ENCODE measurements at places on chromosomes 13 and 19. TPM values are rescaled to one million over a fixed set of nuclear protein-coding genes. Genes with fewer than 3 reads are reported as not detected.

Gene CYP2F1
- not detected for total RNA-seq

DNA sequence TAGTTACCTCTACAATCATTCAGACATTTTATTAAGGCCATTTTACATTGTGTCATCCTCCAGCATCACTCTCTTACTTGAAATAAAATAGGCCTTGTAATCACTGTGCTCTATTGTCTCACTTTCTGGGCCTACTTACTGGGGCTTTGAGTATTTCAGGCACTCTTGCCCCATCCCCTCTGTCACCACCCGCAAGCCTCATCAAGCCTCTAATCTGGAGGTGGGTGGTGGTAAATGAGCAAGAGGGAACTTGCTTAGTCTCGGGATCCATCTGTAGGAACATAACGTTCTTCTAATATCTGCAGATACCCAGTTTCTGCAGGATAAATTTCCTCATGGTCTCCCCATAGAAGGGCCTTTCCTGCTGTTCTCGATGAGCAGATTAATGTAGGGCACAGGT is 19.4 kb upstream of the GPR18 start:
- no peaks in the 10 kb centered on the region for H3K27me3 ChIP-seq
- H3K4me1 ChIP-seq: peaks cover 30% of the 10 kb centered on the region
- no peak for DNase-seq
- peaks cover 4% of the 10 kb centered on the region for H3K36me3 ChIP-seq
- no peak overlapping the region for H3K27ac ChIP-seq

DNA sequence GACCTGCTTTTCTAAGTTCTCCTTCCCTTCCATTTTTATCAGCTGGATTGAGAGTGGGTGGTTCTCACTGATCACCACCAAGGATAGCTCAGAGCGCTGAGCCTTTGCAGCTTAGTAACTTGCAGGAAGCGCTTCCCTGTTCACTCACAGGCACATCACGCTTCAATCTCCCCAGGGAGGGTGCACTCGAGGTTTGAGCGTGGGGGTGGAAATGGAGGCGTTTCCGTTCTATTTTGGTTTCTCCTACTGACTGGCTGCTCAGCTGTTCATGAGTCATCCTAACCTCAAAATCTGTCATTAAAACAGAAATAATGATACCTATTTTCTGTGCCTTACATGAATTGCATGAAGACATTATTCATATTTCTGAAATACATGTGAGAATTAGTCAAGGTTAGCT is 292.1 kb downstream of the SPRY2 start:
- H3K36me3 ChIP-seq: no peaks in the 10 kb centered on the region
- peaks cover 8% of the 10 kb centered on the region for H3K4me1 ChIP-seq
- DNase-seq: peak; percentile 57
- no peak overlapping the region for H3K4me3 ChIP-seq
- no peaks in the 10 kb centered on the region for H3K27me3 ChIP-seq
- no peak overlapping the region for H3K27ac ChIP-seq

- H3K4me1 ChIP-seq: peaks cover 34% of the 10 kb centered on the region
- H3K36me3 ChIP-seq: no peaks in the 10 kb centered on the region
- H3K27ac ChIP-seq: no peak overlapping the region
- no peak overlapping the region for H3K4me3 ChIP-seq
- DNase-seq: no peak
- no peaks in the 10 kb centered on the region for H3K27me3 ChIP-seq
Observed at GRCh38 chr13:99432609-99433542, 68.4 kb upstream of the TM9SF2 start.

Gene NLRP7
- total RNA-seq: 0.18 TPM

DNA sequence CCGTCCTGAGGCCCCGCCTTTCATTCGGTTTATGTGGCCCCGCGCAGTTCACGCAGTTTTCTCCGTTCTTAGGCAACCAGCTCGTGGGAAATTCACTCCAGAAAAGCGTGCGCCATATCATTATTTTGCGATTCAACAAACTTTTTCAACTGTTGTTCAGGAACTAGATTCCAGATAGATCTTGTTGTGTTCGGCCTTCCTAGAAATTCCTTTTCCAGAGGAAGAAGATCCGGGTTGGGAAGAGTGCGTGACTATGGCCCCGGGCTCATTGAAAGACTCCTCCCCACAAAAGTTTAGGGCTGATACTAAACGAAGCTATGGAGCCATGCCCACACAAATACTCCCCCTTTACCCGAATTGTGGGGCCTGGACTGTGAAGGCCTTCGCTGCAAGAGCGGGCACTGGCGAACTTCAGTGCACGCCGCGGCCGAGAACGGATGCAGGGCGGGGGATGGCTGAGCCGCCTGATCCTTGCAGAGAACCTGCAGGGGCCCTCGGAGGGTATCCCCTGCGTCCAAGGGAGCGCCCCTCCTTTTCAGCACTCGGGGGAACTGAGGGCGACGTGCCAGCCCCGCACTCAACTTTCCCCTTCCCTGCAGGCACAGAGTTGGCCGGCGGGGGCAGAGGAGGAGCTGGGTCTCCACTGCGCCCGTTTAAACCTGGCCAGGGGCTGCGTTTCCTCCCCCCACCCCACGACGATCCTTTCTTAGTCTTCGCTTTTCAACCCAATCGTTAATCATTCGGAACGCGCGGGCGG is 904 bp upstream of the SOX1 start:
- no peaks in the 10 kb centered on the region for H3K4me1 ChIP-seq
- H3K27me3 ChIP-seq: no peaks in the 10 kb centered on the region
- H3K27ac ChIP-seq: no peak overlapping the region

GRCh38 chr19:19459707-19460251 is 54.3 kb downstream of the GATAD2A start:
- peak overlapping the region; percentile 45 for H3K4me3 ChIP-seq
- H3K27ac ChIP-seq: peak overlapping the region; percentile 69
- H3K27me3 ChIP-seq: no peaks in the 10 kb centered on the region
- H3K4me1 ChIP-seq: peaks cover 47% of the 10 kb centered on the region
- DNase-seq: peak; percentile 71

DNA sequence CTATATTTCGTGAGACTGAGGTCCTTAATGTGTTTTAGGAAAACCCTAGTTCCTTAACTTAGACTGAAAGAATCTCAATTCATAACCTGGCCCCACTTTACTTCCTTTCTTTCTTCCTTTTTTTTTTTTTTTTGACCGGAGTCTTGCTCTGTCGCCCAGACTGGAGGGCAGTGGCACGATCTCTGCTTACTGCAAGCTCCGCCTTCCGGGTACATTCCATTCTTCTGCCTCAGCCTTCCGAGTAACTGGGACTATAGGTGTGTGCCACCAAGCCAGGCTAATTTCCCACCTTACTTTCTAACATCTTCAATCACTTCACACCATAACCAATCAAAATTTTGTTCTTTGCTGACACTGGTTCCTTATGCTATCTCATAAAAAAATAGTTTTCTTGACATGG is 2097.0 kb downstream of the PCDH9 start:
- no peaks in the 10 kb centered on the region for H3K36me3 ChIP-seq
- no peak for DNase-seq
- H3K4me1 ChIP-seq: no peaks in the 10 kb centered on the region

DNA sequence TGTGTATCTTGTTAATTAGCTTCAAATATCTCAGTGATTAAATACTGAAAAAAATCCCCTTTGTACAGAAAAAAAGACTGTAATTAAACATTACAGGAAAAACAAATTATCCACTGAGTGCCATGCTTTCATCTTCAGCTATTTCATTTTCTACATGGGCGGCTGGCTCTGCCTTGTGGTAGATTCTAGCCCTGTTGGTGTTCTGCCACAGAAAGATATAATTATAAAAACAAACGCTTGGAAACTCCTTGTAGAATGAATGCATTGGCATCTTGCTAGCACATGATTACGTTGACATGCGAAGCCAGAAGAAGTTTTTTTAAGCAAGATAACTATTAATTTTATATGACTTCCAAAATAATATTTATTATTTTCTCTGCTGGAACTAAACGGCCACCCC is 496.8 kb downstream of the MYO16 start:
- DNase-seq: no peak
- peaks cover 50% of the 10 kb centered on the region for H3K4me1 ChIP-seq
- H3K27me3 ChIP-seq: no peaks in the 10 kb centered on the region
- H3K36me3 ChIP-seq: no peaks in the 10 kb centered on the region
- no peak overlapping the region for H3K27ac ChIP-seq

GRCh38 chr19:1825909-1826556 is 14.0 kb upstream of the ATP8B3 start:
- H3K4me3 ChIP-seq: no peak overlapping the region
- peak; percentile 90 for DNase-seq
- no peak overlapping the region for H3K27ac ChIP-seq
- H3K27me3 ChIP-seq: no peaks in the 10 kb centered on the region
- peaks cover 13% of the 10 kb centered on the region for H3K36me3 ChIP-seq
- peaks cover 4% of the 10 kb centered on the region for H3K4me1 ChIP-seq

Gene FFAR3
- total RNA-seq: not detected

Gene HSD17B14
- total RNA-seq: 1.0 TPM

- no peaks in the 10 kb centered on the region for H3K36me3 ChIP-seq
- no peaks in the 10 kb centered on the region for H3K27me3 ChIP-seq
- peak overlapping the region; percentile 73 for H3K4me3 ChIP-seq
- no peak for DNase-seq
- H3K4me1 ChIP-seq: peaks cover 23% of the 10 kb centered on the region
Observed at GRCh38 chr19:56119582-56119978, 1.5 kb downstream of the ZNF787 start.

Gene ZNF8
- 16.9 TPM for total RNA-seq

Gene LILRB2
- 0.61 TPM for total RNA-seq

- peak; percentile 92 for DNase-seq
- 0 out of 2 replicates have a peak, but pooled peaks cover 6% of the 10 kb centered on the region for H3K36me3 ChIP-seq
- no peaks in the 10 kb centered on the region for H3K27me3 ChIP-seq
- peaks cover 17% of the 10 kb centered on the region for H3K4me1 ChIP-seq
- no peak overlapping the region for H3K4me3 ChIP-seq
Observed at GRCh38 chr19:47210689-47211316, 20.2 kb downstream of the BBC3 start.

Gene TECR
- 81.4 TPM for total RNA-seq

DNA sequence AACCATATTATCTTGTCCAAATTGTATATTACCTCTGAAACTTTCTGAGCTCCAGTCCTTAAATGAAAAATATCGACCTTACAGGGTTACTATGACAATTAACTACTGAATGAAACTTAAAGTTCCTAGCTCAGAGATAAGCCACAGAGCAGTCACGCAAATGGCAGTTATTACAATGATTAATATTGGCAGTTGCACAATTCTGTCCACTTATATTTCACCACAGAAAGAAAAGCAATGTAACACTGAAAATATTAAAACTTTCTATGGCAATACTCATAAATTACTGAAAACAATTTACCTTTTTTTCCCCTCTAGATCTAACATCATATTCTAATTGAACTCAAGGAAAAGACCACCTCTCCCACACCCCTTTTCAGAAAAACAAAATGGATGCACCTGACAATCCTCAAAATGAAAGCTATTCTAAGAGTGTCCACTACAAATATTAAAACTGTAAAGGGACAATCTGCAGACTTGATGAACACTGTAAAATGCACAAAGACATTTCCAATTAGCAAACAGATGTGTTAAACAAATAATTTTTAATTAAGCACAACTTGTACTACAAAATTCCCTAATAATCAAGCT is 14.6 kb downstream of the LNX2 start:
- peaks cover 19% of the 10 kb centered on the region for H3K4me1 ChIP-seq
- no peaks in the 10 kb centered on the region for H3K36me3 ChIP-seq
- DNase-seq: no peak
- no peak overlapping the region for H3K4me3 ChIP-seq

Gene FAM98C
- 21.4 TPM for total RNA-seq

- no peaks in the 10 kb centered on the region for H3K36me3 ChIP-seq
- no peak overlapping the region for H3K27ac ChIP-seq
- H3K4me3 ChIP-seq: no peak overlapping the region
- H3K4me1 ChIP-seq: no peaks in the 10 kb centered on the region
Observed at GRCh38 chr13:95073747-95074311, 227.4 kb downstream of the ABCC4 start.

GRCh38 chr19:2055931-2056836 is 5.1 kb upstream of the MKNK2 start:
- peaks cover 66% of the 10 kb centered on the region for H3K4me1 ChIP-seq
- H3K4me3 ChIP-seq: peak overlapping the region; percentile 42
- H3K27me3 ChIP-seq: no peaks in the 10 kb centered on the region
- peak overlapping the region; percentile 35 for H3K27ac ChIP-seq

DNA sequence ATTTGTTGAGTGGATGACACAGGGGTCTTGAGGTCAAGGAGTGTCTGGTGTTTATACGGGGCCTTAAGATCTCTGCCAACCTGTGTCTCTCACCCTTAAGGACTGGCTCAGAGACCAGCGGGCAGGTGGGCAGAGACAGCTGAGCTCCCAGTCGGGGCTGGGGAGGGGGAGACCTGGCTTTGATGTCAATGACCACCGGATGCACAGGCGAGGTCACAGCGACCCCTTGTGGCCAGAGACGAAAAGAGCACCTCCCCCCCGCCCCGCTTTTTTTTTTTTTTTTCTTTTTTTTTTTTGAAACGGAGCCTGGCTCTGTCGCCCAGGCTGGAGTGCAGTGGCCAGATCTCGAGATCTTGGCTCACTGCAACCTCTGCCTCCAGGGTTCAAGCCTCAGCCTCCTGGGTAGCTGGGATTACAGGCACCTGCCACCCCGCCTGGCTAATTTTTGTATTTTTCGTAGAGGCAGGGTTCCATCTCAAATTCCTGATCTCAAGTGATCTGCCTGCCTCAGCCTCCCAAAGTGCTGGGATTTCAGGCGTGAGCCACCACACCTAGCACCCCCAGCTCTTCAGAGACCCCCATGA is 12.1 kb upstream of the KLK14 start:
- no peaks in the 10 kb centered on the region for H3K4me1 ChIP-seq
- no peak overlapping the region for H3K4me3 ChIP-seq
- no peak overlapping the region for H3K27ac ChIP-seq

Gene ZNF699
- 6.9 TPM for total RNA-seq

GRCh38 chr13:54950546-54950945 is 1921.9 kb downstream of the OLFM4 start:
- H3K36me3 ChIP-seq: no peaks in the 10 kb centered on the region
- no peak overlapping the region for H3K4me3 ChIP-seq
- H3K27me3 ChIP-seq: no peaks in the 10 kb centered on the region
- H3K4me1 ChIP-seq: no peaks in the 10 kb centered on the region
- DNase-seq: no peak
- no peak overlapping the region for H3K27ac ChIP-seq

Gene INSR
- total RNA-seq: 0.04 TPM

DNA sequence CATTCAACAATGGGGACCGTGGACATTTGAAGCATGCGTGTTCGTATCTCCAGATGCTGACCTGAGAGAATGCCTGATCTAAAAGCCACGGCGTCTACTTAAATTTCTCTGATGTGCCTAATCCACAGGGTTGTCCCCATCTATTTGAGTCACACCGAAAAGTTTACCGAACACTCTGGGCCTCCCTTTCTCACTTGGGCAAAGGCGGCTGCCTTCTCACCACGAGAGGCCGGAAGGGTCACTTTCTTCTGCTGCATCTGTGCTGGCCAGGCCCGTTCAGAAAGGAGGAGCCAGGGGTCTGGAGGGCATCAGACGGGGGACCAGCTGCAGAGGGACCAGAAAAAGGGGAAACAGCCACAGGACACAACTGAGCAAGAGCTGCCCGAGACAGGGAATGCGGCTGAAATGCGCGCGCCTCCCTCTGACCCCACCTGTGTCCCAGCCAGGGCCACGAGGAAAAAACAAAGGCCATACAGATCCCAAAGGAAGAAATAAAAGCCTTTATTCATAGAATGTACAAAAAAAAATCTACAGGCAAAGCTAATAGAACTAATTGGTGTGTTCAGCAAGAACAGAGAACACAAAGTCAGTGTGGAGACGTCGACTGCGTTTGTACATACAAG is 71.3 kb upstream of the C13orf46 start:
- no peaks in the 10 kb centered on the region for H3K36me3 ChIP-seq
- no peak for DNase-seq
- H3K27ac ChIP-seq: no peak overlapping the region
- no peak overlapping the region for H3K4me3 ChIP-seq
- H3K27me3 ChIP-seq: no peaks in the 10 kb centered on the region

All from Karpas-422 (cell line).